DMS 273 treated with DMSO at 0.1 percent for 48 hours (cell line): ENCODE measurements at places on chromosomes 6 and 20.

- no peak for DNase-seq
Measured at GRCh38 chr6:22284666-22285065, 12.2 kb downstream of the PRL start.

DNA sequence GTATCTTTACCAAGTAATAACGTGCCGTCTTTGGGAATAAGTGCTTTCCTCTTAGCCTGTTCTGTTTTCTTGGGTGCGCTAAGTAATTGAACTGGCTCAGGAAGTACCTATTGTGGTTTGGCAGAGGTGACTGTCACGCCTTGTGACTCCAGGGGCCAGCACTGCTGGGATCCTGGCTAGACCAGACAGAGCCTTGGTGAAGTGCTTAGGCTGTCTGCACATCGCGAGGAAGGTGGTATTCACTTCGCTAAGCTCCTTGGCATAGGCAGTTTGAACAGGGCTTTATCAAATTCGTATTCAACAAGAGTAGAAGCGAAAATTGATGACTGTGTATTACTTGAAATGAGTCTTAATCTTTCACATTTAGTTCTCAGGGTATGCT is 17.6 kb downstream of the PRDM1 start:
- no peak for DNase-seq

- DNase-seq: no peak
Measured at GRCh38 chr20:2349801-2350200, 30.9 kb upstream of the TGM6 start.

DNA sequence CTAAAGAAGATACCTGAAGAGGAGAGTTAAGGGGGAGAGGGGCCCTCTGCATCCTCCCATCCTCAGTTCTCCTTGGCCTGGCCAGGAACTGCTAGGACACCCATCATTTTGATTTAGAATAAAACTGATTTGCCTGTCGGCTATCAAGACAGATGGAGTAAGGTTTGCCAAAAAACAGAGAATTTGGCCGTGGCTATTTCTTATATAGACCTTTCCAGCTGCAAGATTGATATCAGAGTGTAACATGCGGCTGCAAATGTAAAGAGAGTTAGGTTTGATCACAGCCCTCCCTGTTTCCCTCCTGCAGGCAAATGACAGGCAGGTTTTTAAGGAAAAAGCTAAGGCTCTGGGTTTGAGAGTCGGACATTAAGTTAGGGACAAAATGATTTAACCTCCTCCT is 226.6 kb upstream of the TAB2 start:
- DNase-seq: no peak

DNA sequence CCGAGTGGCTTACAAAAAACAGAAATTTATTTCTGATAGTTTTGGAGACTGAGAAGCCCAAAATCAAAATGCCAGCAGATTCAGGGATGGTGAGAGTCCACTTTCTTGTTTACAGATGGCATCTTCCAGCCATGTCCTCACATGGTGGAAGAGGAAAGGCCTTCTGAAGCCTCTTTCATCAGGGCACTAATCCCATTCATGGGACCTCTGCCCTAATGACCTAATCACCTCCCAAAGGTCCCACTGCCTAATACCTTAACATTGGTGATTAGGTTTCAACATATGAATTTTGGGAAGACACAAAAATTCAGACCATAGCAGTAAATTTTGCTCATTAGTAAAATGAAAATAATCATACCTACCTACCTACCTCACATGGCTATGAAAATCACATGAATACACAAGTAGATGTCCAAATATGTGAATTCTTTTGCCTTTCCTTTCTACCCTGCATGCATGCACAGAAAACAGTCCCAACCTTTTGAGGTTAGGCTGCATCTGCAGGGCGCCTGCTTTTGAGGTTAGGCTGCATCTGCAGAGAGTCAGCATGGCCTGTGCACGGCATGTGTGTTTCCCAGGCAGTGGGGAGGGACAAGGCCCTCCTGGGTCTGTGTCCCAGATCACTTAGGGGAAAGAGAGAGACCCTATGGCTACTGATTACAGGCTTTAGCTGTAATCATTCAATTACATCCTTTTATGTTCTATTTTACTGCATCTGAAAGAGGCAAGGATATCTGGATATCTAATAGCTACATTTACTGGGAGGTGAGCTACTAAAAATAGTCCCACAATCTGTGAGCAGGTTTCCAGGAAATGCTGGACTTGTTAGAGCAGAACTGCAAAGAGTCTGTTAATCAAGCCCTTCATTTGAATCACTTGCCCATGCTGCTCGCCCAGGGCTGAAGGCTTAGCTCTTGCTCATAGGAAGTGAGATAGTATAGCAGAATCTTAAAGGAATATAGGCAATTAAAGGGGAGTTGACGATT is 497.7 kb upstream of the MARCKS start:
- peak; percentile 78 for DNase-seq

- peak; percentile 39 for DNase-seq
Measured at GRCh38 chr6:34301408-34301807, 52.6 kb upstream of the SMIM29 start.
